ENCODE measurements at places on chromosomes 2 and 18. TPM values are rescaled to one million over a fixed set of nuclear protein-coding genes. Genes with fewer than 3 reads are reported as not detected.

The OBSL1 gene
- 76.5 TPM for total RNA-seq

GRCh38 chr2:30234180-30234971, 3.0 kb downstream of the LBH start:
- H3K4me3 ChIP-seq, result no peak overlapping the region
- peaks cover 23% of the 10 kb centered on the region for H3K36me3 ChIP-seq
- peaks cover 14% of the 10 kb centered on the region for H3K4me1 ChIP-seq
- H3K27me3 ChIP-seq, result peaks cover 92% of the 10 kb centered on the region
- H3K27ac ChIP-seq, result no peak overlapping the region
- DNase-seq, result peak; percentile 63

- no peak overlapping the region for H3K27ac ChIP-seq
- no peaks in the 10 kb centered on the region for H3K36me3 ChIP-seq
- no peak for DNase-seq
- peaks cover 72% of the 10 kb centered on the region for H3K27me3 ChIP-seq
Observed at GRCh38 chr2:238730881-238731280, 117.0 kb upstream of the TWIST2 start.

- peaks cover 30% of the 10 kb centered on the region for H3K4me1 ChIP-seq
- no peak overlapping the region for H3K4me3 ChIP-seq
Observed at GRCh38 chr2:119389615-119390306, 23.0 kb downstream of the DBI start.

GRCh38 chr2:62596061-62596921, 90.3 kb upstream of the TMEM17 start:
- DNase-seq, result no peak
- H3K4me1 ChIP-seq, result no peaks in the 10 kb centered on the region
- H3K4me3 ChIP-seq, result no peak overlapping the region

DNA sequence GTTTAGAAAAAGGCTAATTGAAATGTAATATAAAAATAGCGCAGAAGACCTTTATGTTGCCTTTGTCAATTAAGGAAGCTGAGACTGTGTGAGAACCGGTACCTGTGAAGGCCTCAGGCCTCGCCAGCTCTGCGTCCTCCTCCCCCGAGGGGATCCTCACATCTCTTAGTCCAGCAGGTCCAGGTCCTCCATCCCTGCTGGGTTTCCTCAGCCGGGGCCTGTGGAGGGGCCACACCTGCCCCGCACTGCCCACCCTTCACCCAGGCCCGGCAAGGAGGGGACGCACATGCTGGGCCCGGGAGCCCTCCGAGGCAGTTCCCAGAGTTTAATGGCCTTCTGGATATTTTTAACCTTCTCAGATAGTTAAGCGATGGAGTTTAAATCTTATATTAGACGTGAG, 3.5 kb downstream of the KCNG2 start:
- no peak overlapping the region for H3K4me3 ChIP-seq
- H3K4me1 ChIP-seq, result no peaks in the 10 kb centered on the region
- no peak overlapping the region for H3K27ac ChIP-seq

DNA sequence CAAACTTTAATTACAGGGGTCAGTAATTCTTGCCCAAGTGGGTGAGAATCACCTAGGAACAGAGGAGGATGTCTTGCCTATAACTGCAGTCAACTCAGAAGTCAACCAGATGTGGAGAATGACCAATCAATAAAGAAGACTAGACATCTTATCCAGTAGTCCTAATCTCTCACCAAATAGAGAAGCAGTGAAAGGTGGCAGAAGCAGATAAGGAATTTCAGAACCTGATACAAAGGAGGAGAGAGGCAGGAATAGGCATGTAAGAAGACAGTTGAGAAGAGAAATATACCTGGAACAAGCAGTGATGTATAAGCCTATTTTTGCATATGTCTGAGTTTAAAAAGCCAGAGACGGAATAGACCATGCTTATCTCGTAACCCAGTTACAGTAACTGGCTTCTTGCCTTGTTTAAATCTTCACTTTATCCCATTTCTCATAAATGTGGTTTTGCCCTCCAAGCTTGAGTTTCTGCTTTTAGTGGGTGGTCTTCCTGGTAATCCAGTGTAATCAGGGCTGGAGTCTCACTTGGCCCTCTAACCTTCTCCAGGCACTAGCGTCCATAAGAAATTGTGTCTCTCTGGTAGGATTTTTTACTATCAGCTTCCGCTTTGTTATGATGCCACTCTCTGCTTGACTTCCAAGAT, 401.0 kb downstream of the SUCLG1 start:
- DNase-seq, result no peak
- no peaks in the 10 kb centered on the region for H3K36me3 ChIP-seq
- no peak overlapping the region for H3K4me3 ChIP-seq

DNA sequence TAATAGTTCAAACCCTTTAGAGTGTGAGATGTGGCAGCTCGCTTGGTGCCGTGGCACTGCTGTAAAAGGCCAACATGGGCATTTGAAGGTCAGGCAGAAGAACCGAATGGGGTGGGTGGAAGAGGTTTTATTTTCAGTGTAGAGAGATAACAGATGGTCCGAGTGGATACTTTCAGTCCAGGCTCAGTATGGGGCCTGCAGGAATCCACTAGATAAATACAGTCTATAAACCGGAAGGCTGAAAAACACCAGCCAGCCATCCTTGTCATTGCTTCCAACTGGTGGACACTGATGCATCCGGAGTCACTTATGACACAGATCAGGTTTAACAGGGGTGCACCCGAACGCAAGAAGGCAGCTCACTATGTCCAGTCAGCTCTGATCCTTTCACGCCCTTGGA, 55.7 kb upstream of the AMMECR1L start:
- no peak overlapping the region for H3K27ac ChIP-seq
- peaks cover 16% of the 10 kb centered on the region for H3K36me3 ChIP-seq
- no peaks in the 10 kb centered on the region for H3K4me1 ChIP-seq
- H3K27me3 ChIP-seq, result no peaks in the 10 kb centered on the region
- no peak for DNase-seq
